Stimulated activated CD8-positive, alpha-beta memory T cell treated with anti-CD3 and anti-CD28 coated beads, Interleukin-4, amount 100 ng/mL, for 1 hour (primary cell): ENCODE measurements at places on chromosomes 6 and 20.

DNA sequence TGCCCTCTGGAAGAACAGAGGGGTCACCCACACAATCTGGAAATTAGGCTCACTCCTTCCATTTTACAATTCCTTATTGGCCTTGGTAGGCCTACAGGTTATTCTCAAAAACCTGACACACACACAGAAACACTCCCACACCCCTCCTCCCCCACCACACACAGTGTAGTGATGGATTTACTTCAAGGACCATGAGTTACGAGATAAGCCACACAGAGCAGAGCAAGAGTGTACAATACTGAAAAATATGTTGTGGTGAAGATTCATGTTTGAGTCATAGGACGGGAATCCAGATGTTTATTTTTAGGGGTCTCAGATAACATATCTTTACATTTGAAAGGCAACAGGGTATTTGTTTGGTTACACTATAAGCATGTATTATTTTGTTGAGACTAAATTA, 291.9 kb downstream of the PLCB1 start:
- no peak for DNase-seq

DNA sequence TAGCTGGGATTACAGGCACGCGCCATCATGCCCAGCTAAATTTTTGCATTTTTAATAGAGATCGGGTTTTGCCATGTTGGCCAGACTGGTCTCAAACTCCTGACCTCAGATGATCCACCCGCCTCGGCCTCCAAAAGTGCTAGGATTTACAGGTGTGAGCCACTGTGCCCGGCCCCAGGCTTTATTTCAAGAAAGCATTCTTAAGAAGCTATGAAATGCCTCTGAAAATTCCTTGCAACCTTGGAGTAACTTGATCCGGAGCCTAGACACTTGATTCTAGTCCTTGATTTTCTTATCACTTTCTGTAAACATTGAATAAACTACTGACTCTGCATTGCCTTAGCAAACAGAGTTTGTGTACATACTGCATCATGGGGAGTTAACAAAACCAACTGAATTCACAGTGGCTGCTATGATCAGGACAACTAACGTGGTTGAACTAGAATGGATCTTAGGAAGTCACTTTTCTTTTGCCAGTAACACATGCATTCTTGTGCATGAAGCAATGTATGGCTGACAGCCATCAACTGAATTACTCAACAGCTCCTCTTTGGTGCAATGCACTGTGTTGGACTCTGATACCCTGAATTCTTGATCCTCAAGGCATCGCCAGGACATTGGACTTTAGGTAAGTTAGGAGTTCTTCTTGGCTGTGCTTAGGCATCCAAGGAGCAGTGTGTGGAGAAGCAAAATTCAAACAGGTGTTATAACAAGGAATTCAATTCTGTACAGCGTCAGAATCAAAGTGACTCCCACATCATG, 102.8 kb upstream of the TMEM170B start:
- DNase-seq = no peak

DNA sequence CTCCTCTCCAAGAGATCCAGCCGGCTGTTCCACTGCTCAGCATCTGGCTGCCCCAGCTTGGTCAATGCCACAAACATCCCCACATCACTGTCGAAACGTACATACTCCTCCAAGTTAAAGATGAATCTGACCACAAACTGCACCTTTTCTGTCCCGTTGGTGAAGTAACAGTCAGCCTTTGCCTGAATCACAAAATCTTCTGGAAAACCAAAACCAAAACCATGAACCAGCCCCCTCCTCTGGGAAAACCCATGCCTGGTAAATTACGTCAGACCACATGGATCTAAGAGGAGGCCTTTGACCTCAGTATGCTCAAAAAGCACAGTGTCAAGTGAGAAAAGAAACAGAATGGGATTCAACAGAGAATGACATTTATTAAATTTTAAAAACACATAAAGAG, 1.7 kb downstream of the HLA-DOB start:
- DNase-seq = no peak

- peak; percentile 34 for DNase-seq
Observed at GRCh38 chr6:16769131-16769985, 8.1 kb upstream of the ATXN1 start.

GRCh38 chr6:48736501-48737206, 625.7 kb upstream of the PTCHD4 start:
- DNase-seq = no peak

- no peak for DNase-seq
Observed at GRCh38 chr6:63272397-63272796, 47.4 kb downstream of the LGSN start.

GRCh38 chr6:169165561-169166300, 87.9 kb downstream of the THBS2 start:
- DNase-seq = no peak

DNA sequence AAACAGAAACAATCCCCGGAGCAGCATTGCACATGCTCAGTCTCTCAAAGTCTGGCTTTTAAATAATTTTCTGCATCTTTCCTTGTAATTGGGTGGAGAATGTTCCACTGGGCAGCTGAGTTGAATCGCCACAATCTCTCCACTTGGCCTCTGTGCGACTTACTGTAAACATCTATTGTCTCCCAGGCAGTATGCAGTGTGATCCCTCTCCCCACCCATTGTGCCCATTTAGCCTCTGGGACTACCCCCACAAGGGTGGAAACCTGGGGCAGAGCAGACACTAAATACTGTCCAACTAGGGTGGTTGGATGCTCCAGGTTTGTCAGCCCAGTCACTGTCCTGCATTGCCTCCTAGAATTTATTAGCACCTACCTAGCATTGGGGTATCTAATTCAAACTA, 96.2 kb downstream of the JARID2 start:
- DNase-seq = no peak

DNA sequence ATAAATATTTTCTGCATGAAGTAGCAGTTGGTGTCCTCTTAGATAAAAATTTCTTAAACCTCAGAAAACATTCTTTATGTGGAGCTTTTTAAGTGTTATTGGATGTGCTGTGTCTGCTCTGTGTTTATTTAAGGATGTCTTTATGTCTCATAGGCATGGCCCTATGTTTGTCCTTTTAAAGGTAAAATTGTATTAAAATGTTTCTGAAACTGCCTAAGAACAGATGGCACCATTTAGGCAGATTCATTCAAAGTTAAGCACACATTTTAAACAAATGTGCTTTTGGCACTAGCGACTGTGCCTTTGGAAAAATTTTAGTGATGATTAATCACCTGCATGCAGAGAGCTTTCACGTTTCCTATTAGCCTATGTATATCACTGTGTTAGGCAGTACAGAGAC, 125.2 kb downstream of the KIF6 start:
- no peak for DNase-seq

DNA sequence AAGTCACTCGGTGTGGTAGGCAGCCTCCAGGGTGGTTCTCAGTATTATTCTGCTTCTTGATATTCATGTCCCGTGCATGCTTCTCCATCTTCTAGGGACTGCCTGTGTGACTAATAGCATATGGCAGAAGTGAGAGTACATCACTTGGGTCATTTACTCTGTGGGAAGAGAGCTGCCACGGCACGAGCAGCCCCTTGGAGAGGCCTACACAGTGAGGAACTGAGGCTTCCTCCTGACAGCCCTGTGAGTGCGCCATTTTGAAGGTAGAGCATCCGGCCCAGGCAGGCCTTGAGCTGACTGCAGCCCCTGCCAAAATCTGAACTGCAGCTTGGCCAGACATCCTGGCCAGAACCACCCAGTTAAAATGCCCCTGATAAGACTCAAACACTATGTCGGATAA, 17.3 kb upstream of the MCUR1 start:
- DNase-seq = no peak

GRCh38 chr20:25285091-25285647, 37.3 kb downstream of the PYGB start:
- no peak for DNase-seq

GRCh38 chr6:170464080-170464479, 89.0 kb downstream of the PSMB1 start:
- DNase-seq = no peak

DNA sequence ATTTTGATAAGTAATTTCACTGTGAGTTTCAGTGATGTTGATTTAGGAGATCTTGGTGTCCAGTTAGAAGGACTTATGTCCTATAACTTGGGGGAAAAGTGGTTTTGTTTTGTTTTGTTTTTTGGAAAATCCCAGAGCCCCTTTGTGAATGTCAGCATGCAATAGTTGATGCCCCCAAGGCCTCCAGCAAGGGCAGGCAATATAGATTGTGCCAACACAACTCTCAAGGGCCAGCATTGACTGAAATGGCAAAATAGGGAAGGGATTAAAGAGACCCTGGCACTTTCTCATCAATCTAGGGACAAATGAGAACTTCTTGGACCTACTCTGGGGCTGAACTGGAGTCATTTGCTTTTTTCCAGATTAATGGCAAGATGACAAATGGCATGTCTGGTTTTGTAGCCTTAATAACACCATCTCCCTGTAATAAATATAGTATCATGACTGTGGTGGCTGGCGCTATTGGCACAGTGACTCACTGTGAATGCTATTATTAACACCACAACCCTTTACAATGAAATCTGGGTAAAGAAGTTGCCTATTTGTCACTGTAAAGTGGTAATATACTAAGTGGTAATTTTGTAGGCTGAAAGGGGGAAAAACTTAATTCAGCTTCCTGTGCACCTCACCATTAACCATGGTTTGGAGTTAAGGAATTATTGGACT, 51.8 kb downstream of the ABRACL start:
- no peak for DNase-seq

- no peak for DNase-seq
Observed at GRCh38 chr20:64140061-64140931, 24.0 kb upstream of the MYT1 start.

DNA sequence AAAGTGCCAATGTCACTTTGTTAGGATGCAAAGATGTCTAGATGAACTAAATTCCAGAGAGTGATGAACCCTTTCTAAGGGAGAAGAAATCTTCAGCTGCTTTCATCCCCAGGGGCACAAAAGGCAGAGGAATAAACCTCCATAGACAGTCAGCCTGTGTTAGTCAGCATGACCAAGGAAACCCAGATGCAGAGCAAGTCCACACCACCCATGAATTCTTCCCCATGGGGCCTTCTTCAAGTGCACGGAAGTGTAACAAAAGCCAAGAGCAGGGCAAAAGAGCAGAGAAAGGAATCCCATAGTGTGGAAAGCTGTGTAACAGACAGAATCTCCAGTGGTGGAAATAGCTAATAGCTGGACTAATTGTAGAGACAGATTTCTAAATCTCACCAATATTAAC, 50.0 kb downstream of the DCDC2 start:
- DNase-seq = no peak

GRCh38 chr20:22371843-22372242, 212.5 kb downstream of the FOXA2 start:
- no peak for DNase-seq

GRCh38 chr6:22884456-22884855, 315.1 kb downstream of the HDGFL1 start:
- no peak for DNase-seq

- no peak for DNase-seq
Observed at GRCh38 chr20:21184819-21185218, 58.9 kb downstream of the KIZ start.

DNA sequence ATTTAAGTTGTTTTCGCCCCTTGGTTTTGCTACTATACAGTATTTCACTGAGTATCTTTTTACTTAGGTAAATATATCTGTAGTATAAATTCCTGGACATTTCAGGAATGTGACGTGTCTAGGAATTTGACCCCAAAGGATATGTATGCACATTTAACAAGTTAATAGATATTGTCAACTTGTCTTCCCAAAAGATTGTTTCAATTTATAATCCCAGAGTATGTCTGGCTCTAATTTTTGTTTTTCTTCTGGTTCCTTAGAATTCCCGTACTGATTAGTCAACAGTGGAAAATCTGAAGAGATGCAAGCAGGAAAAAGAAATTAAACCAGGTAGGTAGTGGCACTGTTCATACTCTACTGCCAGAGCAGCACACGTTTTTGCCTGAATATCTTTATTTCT, 7.2 kb downstream of the PKIG start:
- no peak for DNase-seq

GRCh38 chr6:64411226-64411625, 775.6 kb downstream of the PHF3 start:
- DNase-seq = no peak

DNA sequence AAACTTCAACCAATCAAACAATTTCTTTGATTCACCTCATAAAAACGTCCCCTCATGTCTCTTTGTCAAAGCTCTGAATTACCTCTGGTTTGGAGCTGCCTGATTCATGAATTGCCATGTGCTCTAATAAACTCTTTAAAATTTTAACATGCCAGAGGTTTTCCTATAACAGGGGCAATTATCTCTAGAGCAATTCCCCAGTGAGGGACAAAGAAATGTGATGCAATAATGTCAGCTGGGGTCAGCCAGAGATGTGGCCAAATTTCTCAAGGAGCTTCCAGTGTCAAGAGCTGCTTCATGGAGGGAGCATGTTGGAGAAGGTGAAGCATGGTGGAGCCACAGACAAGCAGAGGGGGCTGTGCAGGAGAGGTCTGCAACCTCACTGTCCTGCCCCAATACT, 38.7 kb upstream of the RFPL4B start:
- no peak for DNase-seq

DNA sequence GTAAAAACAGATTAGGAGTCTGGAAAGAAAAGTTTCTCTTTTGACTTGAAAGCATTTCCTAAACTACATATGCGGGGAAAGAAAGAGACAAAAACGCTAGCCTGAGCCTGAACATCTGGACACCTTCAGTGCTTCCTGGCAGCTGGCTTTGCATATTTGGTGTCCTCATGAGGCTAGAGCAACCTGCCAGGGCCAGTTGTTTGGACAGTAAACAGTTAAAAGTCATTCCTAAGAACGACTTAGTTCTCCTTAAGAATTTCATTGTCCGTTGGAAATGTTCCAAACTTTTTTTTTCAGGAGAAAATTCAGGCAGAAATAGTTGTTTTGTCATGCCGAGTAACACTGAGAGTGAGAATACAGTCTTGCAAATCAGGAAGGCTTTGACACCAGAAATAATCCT, 199.8 kb downstream of the SMOC2 start:
- DNase-seq = no peak

GRCh38 chr6:42292004-42292740, 74.5 kb upstream of the MRPS10 start:
- DNase-seq = no peak

- no peak for DNase-seq
Observed at GRCh38 chr20:1415667-1416468, 23.0 kb upstream of the FKBP1A start.

- DNase-seq = no peak
Observed at GRCh38 chr6:122432816-122433215, 33.4 kb downstream of the HSF2 start.

GRCh38 chr6:78093906-78094305, 441.1 kb downstream of the MEI4 start:
- no peak for DNase-seq

GRCh38 chr6:148501178-148501590, 158.5 kb downstream of the SASH1 start:
- no peak for DNase-seq

- no peak for DNase-seq
Observed at GRCh38 chr20:41927189-41927588, 309.0 kb upstream of the CHD6 start.

DNA sequence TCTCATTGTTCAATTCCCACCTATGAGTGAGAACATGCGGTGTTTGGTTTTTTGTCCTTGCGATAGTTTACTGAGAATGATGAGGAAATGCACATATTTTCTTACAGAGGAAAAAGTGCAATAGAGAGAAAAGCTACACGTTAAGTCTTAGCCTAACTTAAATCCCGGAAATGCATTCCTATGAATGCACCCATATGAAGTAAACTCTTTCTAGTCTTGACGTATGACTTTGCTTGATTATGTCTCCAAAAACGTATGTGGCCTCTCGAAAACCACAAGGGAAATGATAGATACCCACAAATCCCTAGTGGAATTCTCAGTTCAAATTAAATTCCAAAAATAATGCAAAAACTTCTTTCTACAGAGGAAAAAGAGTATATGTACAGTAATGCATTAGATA, 90.7 kb upstream of the SASH1 start:
- DNase-seq = no peak

- DNase-seq = no peak
Observed at GRCh38 chr6:12968290-12968689, 251.7 kb downstream of the PHACTR1 start.
